ENCODE measurements at places on chromosomes 7 and 10.

- no peak for DNase-seq
Observed at GRCh38 chr7:159253657-159254056, 109.0 kb upstream of the VIPR2 start.

GRCh38 chr10:74145133-74145532, 5.5 kb downstream of the AP3M1 start:
- DNase-seq: peak; percentile 83

- DNase-seq: no peak
Observed at GRCh38 chr10:80320377-80320776, 30.9 kb upstream of the MAT1A start.

DNA sequence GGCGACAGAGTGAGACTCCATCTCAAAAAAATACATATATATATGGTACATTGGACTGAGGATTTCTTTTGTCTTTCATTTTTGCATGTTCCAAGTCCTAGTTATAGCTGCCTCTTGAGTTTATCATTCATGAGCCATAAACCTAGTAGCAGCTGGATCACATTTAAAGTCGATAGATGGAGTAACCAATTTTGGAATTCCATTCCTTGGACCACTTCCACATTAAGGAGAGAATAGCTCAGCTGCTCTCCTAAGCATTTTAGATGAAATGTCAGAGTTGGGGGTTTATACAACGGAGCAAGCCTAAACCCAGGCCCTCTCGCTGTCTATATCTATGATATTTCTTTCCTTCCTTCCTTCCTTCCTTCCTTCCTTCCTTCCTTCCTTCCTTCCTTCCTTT, 141.2 kb downstream of the LYZL1 start:
- peak; percentile 33 for DNase-seq

DNA sequence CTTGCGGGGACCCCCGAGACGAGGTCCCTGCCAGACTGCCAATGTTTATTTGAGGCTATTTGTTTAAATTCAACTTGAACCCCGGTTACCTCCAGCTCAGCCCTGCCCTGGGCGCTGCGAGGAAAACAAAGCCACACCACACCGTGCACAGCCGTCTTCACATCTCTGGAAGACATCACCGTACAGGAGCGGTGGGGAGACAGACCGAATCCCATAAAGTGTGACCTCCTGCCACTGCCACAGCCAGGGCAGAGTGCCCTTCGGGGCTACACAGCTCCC, 40.0 kb downstream of the PRKAG2 start:
- no peak for DNase-seq

- no peak for DNase-seq
Observed at GRCh38 chr10:109454691-109455090, 468.6 kb downstream of the XPNPEP1 start.

GRCh38 chr10:70300461-70300860, 16.7 kb upstream of the NPFFR1 start:
- DNase-seq: no peak

DNA sequence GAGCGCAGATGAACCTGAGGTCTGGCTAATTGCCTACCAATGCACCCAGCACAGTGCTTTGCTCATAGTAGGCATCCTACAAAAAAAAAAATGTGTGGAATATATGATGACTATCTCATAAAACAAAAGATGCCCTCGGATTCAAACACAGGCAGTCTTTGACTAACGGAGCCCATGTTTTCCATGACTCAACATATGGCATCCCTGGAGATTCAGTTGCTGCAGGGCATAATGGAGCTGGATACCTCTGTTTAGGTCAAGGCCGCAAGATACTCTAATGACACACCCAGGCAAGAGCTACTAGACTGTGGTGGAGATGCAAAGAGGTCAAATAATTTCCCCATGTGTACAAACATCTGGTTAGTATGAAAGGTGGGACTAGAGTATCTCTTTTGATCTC, 16.3 kb downstream of the CUBN start:
- DNase-seq: peak; percentile 20

DNA sequence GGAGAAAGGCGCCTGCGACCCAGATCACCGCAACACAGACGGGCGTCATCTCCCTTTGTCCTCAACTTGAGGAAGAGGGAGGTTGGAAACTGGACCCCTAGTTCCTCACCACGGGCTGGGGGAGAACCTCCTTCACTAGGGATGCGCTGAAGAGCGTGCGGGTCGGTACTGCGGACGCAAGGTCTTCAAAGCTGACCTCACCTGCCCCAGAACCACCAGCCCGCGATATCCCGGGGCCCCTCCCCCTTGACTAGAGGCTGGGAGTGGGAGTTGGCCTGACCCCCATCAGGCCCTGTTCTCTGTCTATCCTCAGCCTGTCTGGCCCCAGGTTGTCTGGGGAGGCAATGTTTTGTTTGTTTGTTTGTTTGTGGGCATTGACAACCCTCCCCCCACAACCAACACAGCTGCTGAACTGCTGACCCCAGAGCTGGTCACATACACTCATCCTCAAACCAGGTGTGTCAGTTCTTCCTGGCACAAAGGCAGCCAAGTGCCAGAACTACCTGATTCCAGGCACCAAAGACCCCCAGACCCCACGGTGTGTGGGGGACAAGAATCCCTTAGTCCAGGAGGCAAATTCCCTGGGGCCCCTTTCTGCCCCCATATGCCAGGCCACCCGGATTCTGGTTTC, 2.9 kb downstream of the NPM3 start:
- no peak for DNase-seq

- DNase-seq: no peak
Observed at GRCh38 chr7:156881679-156882078, 11.3 kb downstream of the LMBR1 start.

GRCh38 chr7:57364933-57365710, 84.9 kb upstream of the ZNF716 start:
- no peak for DNase-seq

DNA sequence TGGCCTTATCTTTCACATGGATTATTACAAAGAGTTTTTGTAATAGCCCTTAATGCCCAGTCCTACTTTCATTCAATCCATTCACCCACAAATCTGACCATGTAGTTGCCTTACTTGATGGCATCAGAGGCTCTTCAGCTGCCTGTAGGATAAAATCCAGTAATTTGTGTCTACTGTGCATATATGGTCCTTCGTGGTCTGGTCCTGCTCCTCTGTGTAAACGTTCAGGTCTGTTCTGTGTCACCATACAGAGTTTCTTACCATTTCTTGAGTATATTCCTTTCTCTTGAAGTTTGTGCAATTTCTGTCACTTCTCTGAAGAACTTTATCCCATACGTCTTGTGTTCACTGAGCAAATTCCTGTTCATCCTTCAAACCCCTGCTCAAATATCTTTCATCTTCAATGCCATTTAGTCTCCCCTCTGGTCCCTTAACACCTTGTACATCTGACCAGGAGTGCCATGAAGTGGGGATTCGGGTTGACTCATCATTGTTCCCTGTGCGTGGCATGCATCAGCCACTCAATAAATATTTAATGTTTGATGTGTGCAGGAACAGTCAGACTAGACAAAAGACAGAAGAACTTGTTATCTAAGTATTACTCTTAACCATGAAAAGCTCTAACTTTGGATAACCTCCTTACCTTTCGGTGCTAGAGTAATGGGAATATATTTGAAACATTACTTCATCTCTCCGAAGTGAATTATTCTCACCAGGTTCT, 98.6 kb upstream of the RPA3 start:
- no peak for DNase-seq

GRCh38 chr7:2198206-2198605, 34.5 kb downstream of the MAD1L1 start:
- no peak for DNase-seq

DNA sequence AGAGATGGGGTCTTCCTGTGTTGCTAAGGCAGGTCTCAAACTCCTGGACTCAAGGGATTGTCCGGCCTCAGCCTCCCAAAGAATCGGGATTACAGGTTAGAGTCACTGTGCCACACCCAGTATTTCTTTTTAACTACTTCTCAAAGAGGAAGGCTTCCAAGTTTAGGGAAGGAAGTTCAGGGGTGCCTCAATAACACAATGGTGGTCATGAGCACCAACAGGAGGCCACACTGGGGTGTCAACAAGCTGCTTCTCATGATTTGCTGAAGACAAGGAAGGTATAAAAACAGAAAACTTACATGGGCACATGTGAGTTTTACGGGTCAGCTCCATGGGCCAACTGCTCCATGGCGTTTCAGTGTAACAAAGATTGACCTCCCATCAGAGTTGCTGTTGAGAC, 160.5 kb downstream of the TNS3 start:
- no peak for DNase-seq

- DNase-seq: no peak
Observed at GRCh38 chr10:46232084-46232483, 54.7 kb upstream of the ANTXRL start.

- DNase-seq: no peak
Observed at GRCh38 chr10:117801691-117802090, 245.1 kb downstream of the RAB11FIP2 start.

DNA sequence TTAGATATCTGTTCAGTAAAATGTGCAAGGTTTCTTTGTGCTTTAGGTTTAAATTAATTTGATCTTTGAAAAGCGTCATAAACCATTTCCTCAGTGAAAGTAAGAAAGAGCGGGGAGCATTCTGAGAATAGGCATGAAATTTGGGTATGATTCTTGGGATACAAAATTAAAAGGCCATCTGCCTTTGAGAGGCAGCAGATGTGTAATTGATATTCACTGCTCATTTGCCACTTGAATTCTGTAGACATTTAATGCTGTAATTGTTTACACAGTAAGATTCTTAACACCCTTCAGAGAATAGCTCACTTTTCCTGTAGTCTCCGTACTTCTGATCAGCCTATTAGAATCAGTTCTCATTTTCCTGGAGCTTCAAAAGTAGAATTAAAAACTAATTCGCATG, 18.7 kb downstream of the FRMD4A start:
- no peak for DNase-seq

GRCh38 chr7:41878309-41879295, 175.7 kb upstream of the INHBA start:
- DNase-seq: peak; percentile 70

GRCh38 chr7:46853451-46853850, 728.5 kb downstream of the TNS3 start:
- peak; percentile 47 for DNase-seq

DNA sequence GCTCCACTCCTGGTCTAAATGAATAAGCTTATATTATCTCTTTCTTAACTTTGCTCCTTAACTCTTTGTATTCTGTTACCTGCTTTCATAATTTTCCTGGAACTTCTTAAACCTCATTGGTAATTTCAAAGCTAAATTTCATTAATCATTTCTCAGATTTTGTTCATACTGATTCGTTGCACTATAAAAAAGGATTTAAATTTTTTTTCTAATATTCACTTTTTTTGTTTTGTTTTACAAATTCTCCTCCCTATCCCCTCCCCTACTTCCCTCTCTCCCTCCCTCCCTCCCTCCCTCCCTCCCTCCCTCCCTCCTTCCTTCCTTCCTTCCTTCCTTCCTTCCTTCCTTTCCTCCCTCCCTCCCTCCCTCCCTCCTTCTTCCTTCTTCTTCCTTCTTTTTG, 14.7 kb downstream of the ST7 start:
- no peak for DNase-seq

DNA sequence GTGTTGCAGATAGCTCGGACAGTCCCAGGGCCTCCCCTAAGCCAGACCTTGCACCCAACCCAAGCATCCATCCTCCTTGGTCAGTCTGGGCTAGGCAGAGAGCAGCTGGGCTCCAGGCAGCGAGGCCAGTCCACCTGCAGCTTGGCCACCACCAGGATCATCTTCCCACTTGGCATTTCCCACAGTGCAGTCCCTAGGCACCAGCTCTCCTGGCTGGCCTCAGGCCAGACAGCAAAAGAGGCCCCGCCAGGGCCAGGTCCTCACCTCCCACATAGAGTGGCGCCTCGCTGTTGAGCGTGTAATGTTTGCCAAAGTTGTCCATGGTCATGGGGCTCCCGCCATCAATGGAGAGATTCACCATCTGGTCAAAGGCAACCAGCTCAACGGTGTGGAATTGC, 171.7 kb downstream of the LCOR start:
- DNase-seq: no peak

GRCh38 chr10:18539335-18539734, 112.1 kb downstream of the NSUN6 start:
- no peak for DNase-seq

DNA sequence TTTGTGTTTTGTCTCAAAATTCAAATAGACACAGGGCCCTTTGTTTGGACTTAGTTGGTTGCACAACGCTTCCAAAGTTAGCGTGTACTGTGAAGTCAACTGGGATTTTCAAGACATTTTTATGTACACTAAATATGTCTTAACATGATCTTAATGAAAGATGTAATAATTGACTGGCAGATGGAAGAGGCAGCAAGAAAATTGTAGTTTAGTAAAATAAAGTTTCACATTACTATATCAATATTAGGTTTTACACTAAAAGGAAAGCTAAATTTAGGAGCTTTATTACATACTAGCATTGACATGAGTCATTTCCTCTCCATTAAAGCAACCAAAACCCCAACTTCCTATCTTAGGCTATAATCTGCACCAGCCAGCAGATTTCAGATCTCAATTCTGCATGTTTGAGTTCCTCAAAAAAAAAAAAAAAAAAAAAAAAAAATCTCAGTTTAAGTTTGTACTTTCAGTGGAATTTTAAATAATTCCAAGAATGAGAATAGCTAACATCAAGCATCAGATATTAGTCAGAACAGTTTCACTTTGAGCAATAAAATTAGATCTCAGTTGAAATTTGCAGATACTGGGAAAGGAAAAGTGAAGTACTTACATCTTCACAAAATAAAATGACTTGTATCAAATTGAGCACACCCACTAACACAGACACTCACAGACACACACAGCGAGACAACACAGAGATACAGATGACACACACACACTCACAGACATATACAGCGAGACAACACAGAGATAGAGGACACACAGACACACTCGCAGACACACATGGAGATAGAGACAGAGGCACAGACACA, 346.6 kb upstream of the KLF6 start:
- DNase-seq: peak; percentile 90

Measured in GM23248 (cell line).